ENCODE measurements at places on chromosomes 1 and 21. TPM values are rescaled to one million over a fixed set of nuclear protein-coding genes. Genes with fewer than 3 reads are reported as not detected.

AADACL3 gene
- not detected for total RNA-seq

RPAP2 gene
- 12.7 TPM for total RNA-seq

CZIB gene
- total RNA-seq: 20.6 TPM

SIM2 gene
- not detected for total RNA-seq

TRIM67 gene
- total RNA-seq: not detected

RGS4 gene
- total RNA-seq: 5.1 TPM

SPRR2A gene
- total RNA-seq: not detected

SH3BGR gene
- 3.1 TPM for total RNA-seq

KLHDC9 gene
- total RNA-seq: 1.4 TPM

KIAA1614 gene
- 0.13 TPM for total RNA-seq

GNL2 gene
- total RNA-seq: 21.7 TPM

TMEM200B gene
- total RNA-seq: 1.1 TPM
